ENCODE measurements at places on chromosomes 12 and 14. TPM values are rescaled to one million over a fixed set of nuclear protein-coding genes. Genes with fewer than 3 reads are reported as not detected.

C14orf132 gene
- total RNA-seq = 4.1 TPM

GRCh38 chr12:70890895-70891832, 29.4 kb downstream of the PTPRR start:
- H3K27me3 ChIP-seq = no peaks in the 10 kb centered on the region
- no peak overlapping the region for H3K4me3 ChIP-seq
- DNase-seq = no peak
- H3K4me1 ChIP-seq = no peaks in the 10 kb centered on the region

DNA sequence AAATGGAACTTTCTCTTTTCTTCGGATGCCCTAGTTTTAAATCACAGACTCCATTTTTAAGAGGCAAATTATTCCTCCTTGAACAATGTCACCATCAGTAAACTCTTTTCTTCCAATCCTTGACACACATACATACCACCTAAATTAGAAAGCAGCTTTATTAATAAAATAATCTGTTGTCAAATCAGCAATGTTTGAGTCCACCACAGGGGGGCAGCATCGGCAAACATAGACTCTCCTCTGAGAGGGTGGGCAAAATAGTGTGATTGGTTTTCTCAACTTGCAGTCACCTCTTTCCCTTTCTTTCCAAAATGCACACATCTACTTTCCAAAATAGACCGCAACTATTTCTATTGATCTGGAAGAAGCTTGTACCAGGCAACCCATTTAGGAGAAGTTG, 438.4 kb upstream of the OR4E1 start:
- peak overlapping the region; percentile 88 for H3K27ac ChIP-seq
- H3K36me3 ChIP-seq = peaks cover 3% of the 10 kb centered on the region
- peak; percentile 67 for DNase-seq
- peak overlapping the region; percentile 71 for H3K4me3 ChIP-seq
- no peaks in the 10 kb centered on the region for H3K27me3 ChIP-seq

- peaks cover 5% of the 10 kb centered on the region for H3K27me3 ChIP-seq
- H3K27ac ChIP-seq = no peak overlapping the region
- DNase-seq = peak; percentile 71
- H3K4me1 ChIP-seq = peaks cover 22% of the 10 kb centered on the region
- no peak overlapping the region for H3K4me3 ChIP-seq
Observed at GRCh38 chr14:104665657-104666522, 23.5 kb upstream of the INF2 start.

DNA sequence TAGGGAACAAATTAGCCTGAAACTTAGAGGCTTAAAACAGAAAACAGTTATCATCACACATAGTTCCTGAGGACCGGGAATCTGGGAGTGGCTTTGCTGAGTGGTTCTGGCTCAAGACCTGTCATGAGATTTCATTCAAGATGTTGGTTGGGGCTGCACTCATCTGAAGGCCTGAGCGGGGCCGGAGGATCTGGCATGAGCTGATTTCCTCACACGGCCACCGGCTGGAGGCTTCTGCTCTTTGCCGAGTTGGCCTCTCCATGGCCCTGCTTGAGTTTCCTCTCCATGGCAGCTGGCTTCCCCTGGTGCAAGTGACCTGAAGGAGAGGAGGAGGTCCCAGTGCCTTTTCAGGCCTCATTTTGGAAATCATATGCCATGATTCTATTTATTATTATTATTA, 128.1 kb downstream of the PAPOLA start:
- peaks cover 4% of the 10 kb centered on the region for H3K27me3 ChIP-seq
- no peaks in the 10 kb centered on the region for H3K36me3 ChIP-seq
- DNase-seq = no peak
- no peak overlapping the region for H3K4me3 ChIP-seq
- H3K27ac ChIP-seq = no peak overlapping the region

DNA sequence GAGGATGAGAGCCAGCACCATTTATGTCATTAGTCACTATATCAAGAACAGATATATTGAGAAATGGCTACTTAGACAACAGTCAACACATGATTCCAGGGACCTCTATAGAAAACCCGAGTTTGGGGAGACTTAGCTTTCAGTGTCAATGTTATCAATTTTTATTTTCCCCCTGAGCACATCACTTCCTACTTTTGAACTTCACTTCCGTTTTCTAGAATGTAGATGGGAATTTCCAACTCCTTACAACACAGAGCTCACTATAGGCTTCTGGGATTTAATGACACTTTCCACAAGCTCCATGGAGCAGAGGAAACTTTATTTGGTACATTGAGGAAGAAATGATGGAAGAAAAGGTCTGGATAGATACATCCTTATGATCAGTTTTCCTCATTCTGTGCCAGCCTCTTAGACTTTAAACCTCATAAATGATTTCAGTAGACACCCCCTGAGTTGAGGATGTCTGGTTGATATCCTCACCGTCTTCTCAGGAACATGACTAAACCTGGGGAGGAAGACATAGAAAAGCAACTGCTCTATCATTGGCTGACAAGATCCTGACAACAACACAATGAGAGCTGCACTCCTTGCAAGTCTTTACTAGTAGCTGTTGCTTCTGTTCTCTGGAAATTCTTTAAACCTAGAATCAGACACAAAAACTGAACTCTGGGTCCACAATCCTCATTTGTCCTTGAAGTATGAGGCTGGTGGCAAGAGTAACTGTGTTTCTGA, 449.4 kb upstream of the OR4E1 start:
- DNase-seq = no peak
- peak overlapping the region; percentile 92 for H3K27ac ChIP-seq
- H3K4me1 ChIP-seq = peaks cover 13% of the 10 kb centered on the region
- no peaks in the 10 kb centered on the region for H3K27me3 ChIP-seq

- peaks cover 9% of the 10 kb centered on the region for H3K27me3 ChIP-seq
- no peak for DNase-seq
- no peak overlapping the region for H3K4me3 ChIP-seq
- no peak overlapping the region for H3K27ac ChIP-seq
Observed at GRCh38 chr14:31990183-31990857, 86.8 kb upstream of the ARHGAP5 start.

- H3K27ac ChIP-seq = no peak overlapping the region
- H3K27me3 ChIP-seq = peaks cover 2% of the 10 kb centered on the region
- no peaks in the 10 kb centered on the region for H3K4me1 ChIP-seq
- no peak for DNase-seq
- H3K36me3 ChIP-seq = no peaks in the 10 kb centered on the region
Observed at GRCh38 chr12:103160622-103161021, 203.1 kb downstream of the ASCL1 start.

- no peak for DNase-seq
- peaks cover 25% of the 10 kb centered on the region for H3K36me3 ChIP-seq
- H3K27ac ChIP-seq = no peak overlapping the region
- no peak overlapping the region for H3K4me3 ChIP-seq
- peaks cover 9% of the 10 kb centered on the region for H3K4me1 ChIP-seq
- no peaks in the 10 kb centered on the region for H3K27me3 ChIP-seq
Observed at GRCh38 chr12:105220150-105220928, 15.6 kb downstream of the APPL2 start.

DNA sequence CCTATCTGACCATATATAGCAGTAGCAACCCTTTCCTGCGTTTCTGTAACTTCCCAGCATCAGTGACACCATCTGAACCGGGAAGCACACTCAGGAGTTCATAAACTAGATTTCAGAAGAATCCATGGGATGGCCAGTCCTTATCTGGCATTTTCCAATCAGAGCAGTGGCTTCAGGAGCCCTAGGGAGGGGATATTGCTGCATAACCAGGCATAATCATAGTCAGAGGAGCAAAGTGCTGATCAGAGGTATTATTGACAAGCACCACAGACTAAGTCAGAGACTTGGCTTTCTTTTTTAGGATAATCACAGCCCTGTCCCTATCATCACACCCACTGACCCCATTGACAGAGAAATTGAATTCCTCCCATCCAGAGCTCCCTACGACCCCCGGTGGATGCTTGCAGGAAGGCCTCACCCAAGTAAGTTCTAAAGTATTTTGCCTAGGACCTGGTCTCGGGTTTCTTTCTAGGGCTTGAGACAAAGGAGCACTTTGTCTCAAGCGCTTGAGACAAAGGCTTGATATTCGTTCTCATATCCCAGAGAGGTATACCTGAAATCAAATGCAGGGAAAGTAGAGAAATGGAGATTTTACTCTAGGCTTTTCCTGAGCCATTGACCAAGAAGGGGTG, 55.1 kb downstream of the FOXN4 start:
- H3K4me1 ChIP-seq = peaks cover 6% of the 10 kb centered on the region
- no peaks in the 10 kb centered on the region for H3K27me3 ChIP-seq

DNA sequence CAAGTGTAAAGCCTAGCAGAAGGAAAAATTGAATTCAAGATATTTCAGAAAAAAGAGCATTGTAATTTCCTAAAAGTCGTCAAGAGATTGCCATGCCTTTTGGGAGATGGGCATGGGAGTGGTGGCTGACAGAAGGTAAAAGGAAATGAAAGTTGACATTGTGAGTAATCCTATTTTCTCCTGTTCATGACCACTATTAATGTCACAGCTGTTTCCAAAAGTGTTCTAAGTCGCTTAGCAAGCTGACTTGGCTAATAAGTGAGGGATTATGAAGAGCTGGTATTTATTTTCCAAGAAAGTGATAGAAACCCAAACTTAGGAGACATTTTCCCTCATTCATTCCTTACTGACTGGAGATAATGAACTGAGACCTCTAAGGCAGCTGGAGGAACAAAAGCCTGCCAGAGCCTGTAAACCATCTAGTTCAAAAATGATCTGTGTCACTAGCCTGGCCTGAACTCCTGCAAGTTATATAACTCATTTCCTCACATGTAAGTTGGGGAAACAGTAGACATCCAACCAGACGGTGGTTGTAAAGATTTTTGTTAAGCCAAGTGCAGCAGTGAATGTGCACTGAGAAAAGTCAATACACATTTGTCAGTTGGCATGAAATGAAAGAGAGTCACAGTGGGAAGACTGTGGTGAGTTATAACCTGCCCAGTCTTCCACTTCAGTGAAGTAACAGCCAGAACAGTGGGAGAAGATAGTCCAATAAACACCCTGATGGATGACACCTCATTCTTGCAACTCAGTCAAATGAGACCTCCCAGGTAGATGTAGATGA, 75.8 kb downstream of the DIO2 start:
- H3K4me1 ChIP-seq = no peaks in the 10 kb centered on the region
- no peaks in the 10 kb centered on the region for H3K27me3 ChIP-seq
- H3K36me3 ChIP-seq = no peaks in the 10 kb centered on the region
- H3K27ac ChIP-seq = no peak overlapping the region
- H3K4me3 ChIP-seq = no peak overlapping the region

- no peaks in the 10 kb centered on the region for H3K36me3 ChIP-seq
- peak; percentile 59 for DNase-seq
- peak overlapping the region; percentile 66 for H3K4me3 ChIP-seq
- H3K27me3 ChIP-seq = no peaks in the 10 kb centered on the region
Observed at GRCh38 chr12:12072064-12072760, 1.5 kb downstream of the BCL2L14 start.

DNA sequence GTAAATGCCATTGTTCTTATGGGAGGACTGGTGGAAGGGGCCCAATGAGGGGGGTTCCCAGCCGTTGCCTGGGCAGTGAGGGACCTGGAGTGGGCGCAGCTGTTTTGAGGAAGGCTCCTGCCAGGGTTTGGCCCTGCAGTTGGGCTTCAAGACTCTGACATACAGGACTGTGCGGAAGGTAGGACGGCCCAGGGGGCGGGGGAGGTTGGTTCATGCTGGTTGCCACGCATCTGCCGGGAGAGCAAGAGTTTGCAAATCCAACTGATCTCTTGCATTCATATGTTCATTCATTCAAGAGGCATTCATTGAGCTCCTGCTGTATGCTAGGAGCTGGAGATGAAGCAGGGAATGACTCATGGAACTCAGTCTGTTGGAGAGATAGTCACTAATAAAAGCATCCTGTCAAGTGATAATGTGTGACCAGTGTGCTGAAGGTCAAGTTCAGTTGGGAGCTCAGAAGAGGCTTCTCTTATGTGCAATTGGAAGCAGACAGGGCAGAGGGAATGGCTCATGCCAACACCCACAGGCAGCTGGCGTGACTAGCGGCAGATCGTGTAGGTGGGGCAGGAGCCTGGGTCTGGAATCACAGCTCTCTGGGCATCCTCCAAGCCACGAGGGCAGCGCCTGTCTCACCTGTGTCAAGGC, 7.8 kb downstream of the SH2B3 start:
- no peak overlapping the region for H3K27ac ChIP-seq
- peaks cover 25% of the 10 kb centered on the region for H3K36me3 ChIP-seq
- no peak overlapping the region for H3K4me3 ChIP-seq
- no peaks in the 10 kb centered on the region for H3K27me3 ChIP-seq
- H3K4me1 ChIP-seq = peaks cover 66% of the 10 kb centered on the region
- DNase-seq = no peak

DNA sequence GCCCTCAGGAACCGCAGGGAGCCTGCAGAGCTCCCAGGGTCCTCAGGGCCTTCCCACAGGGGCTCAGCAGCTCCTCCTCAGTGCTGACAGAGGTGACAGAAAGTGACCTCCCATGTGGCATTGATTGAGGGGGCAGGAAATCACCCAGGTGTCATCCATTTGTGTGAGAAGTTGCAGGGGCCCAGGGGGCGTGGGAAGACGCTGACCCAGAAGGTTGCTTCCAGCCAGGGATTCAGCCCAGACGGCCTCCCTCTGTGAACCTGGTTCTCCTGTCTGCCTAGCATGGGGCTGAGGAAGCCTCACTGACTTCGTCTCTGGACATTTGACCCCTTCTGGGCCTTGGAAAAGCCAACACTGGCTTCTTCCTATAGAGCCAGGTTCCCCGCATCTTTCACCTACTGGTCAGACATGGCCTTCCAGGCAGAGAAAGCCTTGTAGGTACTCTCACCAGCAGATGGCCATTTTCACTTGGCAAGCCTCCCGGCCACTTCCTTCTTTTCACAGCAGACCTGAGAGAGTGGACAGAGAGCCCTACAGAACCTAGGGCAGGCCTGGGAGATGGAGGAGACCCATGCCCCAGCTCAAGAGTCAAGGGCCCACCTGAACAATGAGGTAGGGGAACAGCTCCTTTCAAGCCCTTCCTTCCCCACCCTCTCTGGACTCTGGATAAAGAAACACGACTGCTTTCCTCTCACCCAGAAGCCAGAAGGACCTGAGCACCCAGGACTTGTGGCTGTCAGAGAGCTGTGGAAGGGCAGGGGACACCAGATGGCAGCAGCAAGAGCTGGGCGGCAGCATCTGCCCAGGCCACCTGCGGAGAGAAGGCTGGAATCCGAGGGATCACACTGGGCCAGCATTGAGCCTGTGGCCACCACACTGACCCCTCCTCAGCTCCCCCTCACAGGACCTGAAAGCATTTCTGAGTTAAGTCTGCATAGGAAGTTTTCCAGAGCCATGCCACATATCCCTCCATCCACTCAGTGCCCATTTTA, 377.8 kb downstream of the DPF3 start:
- DNase-seq = no peak
- H3K27me3 ChIP-seq = no peaks in the 10 kb centered on the region
- H3K27ac ChIP-seq = no peak overlapping the region
- H3K4me1 ChIP-seq = peaks cover 45% of the 10 kb centered on the region
- H3K36me3 ChIP-seq = peaks cover 2% of the 10 kb centered on the region
- H3K4me3 ChIP-seq = no peak overlapping the region

- peaks cover 9% of the 10 kb centered on the region for H3K4me1 ChIP-seq
- no peak for DNase-seq
- H3K36me3 ChIP-seq = no peaks in the 10 kb centered on the region
- H3K27me3 ChIP-seq = no peaks in the 10 kb centered on the region
Observed at GRCh38 chr12:26874501-26875296, 41.7 kb upstream of the ITPR2 start.

GRCh38 chr14:44108601-44109000, 398.5 kb downstream of the FSCB start:
- no peaks in the 10 kb centered on the region for H3K4me1 ChIP-seq
- no peaks in the 10 kb centered on the region for H3K27me3 ChIP-seq
- DNase-seq = no peak
- no peak overlapping the region for H3K4me3 ChIP-seq
- H3K27ac ChIP-seq = no peak overlapping the region

All from activated CD4-positive, alpha-beta T cell treated with anti-CD3 and anti-CD28 coated beads for 36 hours (primary cell).